ENCODE measurements at places on chromosomes 1 and 21.

DNA sequence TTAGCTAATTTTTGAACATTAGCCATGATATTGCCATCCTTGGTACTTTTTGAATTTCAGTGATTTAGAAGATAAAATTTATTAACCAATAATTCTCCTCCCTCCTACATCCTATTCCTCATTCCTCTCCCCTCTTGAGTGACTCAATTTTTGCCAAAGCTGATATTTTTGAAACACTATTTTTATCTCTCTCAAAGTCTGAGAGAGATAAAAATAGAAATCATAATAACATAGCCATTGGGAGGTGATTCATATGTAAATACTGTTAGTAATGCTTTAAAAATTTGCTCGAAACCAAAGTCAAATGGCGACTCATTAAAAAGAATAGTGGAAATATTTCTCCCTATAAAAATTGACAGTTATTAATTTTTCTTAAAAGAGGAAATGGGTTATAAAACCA is 97.4 kb downstream of the PATJ start:
- DNase-seq = no peak

DNA sequence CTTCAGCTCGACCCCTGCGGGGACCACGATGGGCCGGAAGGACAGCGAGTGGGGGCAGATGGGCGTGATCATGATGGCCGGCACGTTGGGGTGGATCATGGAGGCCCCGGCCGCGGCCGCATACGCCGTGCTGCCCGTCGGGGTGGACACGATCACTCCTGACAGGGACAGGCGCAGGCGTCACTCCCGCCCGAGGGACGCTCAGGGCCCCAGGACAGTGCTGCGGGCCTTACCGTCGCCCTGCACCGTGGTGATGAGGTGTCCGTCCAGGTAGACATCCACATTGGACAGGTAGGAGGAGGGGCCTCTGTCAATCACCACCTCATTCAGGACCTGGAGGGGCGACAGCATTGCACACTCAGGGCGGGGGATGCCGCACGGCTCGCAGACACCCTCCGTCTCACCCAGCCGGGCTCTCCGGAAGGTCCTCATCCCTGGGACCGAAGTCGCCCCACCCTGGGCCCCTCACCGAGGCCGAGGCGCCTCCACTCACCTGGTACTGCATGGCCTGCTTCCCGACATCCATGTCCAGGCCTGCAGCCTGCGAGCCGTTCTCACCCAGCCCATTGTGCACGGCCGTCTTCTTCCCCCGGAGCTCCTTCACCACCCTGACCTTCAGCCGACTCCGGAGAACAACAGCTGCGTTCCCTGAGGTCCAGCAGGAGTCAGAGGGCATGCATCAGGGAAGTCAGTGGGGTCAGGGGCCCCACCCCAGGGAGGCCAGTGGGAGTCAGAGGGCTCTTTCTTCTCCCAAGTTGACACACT is 24.0 kb downstream of the NADK start:
- DNase-seq = no peak

GRCh38 chr1:20074055-20074724 is 4.2 kb downstream of the PLA2G5 start:
- no peak for DNase-seq

- no peak for DNase-seq
Measured at GRCh38 chr1:21106709-21107108, 70.0 kb downstream of the EIF4G3 start.

- no peak for DNase-seq
Measured at GRCh38 chr1:86207323-86207722, 50.8 kb upstream of the COL24A1 start.

DNA sequence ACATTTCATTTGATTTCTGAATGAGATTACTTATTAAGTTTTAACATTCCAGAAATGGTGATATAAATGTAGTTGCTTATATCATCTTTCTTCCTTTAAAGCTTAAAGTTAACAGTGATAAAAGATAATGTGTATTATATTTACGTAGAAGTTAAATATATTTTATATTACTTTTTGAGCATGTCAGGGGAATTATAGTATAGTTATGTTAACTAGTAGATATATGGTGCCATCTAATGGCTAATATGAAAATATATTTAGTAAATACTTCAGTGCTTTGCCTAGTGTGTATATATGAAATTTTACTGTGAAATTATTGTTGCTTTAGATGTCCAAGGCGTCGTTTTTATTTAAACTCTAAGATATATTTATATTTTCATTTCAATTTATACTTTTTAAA is 51.5 kb downstream of the SYT14 start:
- DNase-seq = no peak

GRCh38 chr1:96934282-96934681 is 212.7 kb downstream of the PTBP2 start:
- DNase-seq = no peak

DNA sequence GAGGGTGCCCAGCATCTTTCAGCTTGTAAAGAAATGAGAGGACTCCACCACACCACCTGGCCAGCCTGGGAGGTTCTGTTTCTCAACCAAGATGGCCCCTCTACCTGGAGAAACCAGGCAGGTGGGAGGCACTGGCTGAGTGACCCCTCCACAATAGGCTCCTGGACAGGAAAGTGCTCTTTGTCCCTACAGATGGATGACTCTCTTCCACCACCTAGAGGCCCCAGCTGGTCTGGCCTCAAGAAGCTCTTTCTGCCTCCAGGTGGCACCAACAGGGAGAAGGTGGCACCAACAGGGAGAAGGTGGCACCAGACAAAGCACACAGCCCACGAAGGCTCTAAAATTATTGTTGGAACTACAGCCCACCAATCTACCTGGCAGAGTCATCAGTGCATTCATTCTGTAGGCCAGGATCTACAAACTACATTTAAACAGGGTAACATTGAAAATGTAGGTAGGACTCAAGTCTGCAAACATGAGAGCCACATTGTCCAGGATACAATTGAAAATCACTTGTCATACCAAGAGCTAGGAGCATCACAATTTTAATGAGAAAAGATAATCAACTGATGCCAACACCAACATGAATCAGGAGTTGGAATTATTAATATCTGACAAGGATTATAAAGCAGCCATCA is 14.4 kb downstream of the TMPRSS3 start:
- peak; percentile 43 for DNase-seq

DNA sequence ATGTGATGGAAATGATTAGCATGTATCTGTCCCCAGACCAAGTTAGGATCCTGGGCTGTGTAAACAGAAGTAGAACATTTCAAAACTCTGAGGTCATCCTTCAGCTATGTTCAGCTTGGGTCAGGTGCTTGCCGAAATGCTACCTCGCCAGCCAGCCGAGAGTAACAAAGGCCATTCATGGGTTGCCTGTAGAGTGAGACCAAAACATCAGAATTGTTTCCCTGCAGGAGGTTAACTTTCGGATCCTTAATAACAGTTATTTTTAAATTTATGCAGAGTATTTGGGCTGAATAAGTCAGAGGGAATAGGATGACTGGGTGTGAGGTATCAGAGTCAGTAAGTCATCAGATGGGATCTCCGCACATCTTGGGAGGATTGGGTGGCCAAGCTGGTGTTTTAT is 35.6 kb downstream of the SMYD2 start:
- no peak for DNase-seq

DNA sequence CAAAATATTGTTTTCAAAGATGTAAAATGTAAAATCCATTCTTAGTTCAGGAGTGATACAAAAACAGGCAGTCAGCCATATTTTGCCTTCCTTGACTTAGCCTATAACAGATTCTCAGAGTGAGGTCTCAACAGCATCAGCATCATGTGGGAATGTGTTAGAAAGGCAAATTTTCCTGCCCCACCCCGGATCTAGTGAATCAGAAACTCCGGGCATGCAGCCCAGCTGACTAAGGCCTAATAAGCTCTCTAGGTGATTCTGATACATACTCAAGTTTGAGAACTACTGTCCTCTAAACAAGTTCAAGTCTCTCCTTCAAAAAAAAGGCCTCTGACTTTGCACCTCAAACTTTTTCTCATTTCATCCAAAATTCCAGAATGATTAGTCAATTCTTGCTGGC is 46.9 kb upstream of the PRRC2C start:
- DNase-seq = no peak

All from activated CD4-positive, alpha-beta T cell treated with anti-CD3 and anti-CD28 coated beads for 48 hours (primary cell).